Fibroblast of upper back skin (primary cell): ENCODE measurements at places on chromosomes 2 and 18.

DNA sequence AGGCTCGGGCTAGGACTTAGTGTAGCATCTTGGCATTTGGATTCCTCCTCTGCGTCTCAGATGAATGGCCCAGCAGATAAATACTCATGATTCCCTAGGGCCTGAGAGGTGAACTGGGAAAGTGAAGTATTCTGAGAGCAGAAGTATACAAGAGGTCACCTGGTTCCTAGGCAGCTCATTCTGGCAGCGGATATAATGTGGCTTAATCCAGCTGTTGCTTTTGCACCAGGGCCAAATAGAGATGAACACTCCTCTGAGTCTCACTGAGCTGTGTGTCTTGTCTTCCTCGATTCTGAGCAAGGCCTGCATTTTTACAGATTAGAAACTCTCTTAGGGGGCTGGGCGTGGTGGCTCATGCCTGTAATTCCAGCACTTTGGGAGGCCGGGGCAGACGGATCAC is 196.1 kb downstream of the SLC4A3 start:
- no peak for DNase-seq

DNA sequence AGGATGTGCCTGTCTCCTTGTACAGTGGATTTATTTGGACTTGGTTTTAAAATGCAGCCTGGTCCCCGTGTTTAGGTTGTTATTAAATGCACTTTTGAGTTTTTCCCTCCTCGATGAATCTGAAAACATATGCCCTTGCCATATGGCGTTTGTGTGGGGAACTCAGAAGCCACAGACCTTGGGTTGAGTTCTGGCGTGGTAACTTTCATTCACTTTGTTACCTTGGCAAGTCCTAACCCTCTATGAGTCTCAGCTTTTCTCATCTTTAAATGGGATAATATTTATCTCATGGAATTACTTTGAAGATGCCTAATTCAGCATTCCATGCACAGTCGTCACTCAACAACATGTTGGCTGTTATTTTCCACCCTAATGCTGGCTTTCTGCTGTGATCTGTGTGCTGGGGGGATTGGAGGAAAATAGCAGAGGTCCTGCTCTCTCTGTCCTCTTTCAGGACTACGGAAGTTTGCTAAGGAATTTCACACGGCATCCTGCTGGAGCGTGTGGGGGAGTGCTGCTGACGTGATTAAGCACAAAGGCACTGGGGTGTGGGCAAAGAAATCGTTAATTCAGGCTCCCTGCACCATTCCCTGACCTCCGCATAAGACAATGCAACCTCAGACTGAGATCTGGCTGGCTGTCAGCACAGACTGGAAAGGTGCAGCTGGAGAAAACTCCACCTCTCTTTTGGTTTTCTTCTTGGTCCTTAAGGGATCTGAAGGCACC is 61.7 kb downstream of the LDLRAD4 start:
- DNase-seq = peak; percentile 55

- no peak for DNase-seq
Measured at GRCh38 chr2:34423301-34423700, 824.2 kb upstream of the FAM98A start.

DNA sequence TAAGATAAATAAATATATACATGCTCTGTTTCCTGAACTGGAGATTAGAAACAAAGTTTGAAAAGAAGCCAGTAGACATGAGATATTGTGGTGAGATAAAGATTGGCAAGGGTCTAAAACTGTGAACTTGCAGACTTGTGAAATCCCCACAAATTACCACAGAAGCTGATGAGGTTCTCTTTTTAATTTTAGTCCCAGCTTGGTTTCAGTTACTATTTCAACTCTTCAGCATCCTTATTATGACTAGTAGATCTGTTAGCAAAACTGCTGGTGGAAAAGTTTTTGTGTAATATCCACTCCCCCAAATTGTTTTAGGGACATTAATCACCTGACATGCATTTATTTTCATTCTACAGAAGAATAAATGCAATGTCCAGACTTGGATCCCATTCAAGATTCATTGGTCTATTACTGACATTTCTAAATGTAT is 20.8 kb downstream of the RASGRP3 start:
- DNase-seq = peak; percentile 63

DNA sequence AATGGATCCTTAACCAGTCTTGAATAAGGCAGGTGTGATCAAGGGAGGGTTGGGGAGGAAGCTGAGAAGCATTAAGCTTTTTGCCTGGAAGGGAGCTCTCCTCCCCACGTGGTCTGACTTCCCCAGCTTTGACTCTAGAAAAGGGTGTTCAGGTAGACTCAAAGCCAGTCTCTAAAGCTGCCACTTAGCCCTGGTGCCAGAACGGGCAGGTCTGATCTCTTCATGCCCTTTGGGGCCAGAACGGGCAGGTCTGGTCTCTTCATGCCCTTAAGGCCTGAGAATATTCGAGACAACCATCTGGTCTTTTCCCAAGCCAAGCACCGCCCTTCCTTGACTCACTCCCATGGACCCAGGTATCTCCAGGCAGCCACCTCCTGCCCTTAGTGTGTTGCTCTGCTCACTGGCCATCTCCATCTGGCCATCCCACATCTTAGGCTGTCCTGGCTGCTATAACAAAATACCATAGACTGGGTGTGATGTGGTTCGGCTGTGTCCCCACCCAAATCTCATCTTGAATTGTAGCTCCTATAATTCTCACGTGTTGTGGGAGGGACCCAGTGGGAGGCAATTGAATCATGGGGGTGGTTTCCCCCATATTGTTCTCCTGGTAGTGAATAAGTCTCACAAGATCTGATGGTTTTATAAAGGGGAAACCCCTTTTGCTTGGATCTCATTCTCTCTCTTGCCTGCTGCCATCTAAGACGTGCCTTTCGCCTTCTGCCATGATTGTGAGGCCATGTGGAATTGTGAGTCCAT is 59.4 kb downstream of the SNORC start:
- no peak for DNase-seq

- peak; percentile 53 for DNase-seq
Measured at GRCh38 chr2:227411320-227411989, 23.7 kb upstream of the SCYGR1 start.

DNA sequence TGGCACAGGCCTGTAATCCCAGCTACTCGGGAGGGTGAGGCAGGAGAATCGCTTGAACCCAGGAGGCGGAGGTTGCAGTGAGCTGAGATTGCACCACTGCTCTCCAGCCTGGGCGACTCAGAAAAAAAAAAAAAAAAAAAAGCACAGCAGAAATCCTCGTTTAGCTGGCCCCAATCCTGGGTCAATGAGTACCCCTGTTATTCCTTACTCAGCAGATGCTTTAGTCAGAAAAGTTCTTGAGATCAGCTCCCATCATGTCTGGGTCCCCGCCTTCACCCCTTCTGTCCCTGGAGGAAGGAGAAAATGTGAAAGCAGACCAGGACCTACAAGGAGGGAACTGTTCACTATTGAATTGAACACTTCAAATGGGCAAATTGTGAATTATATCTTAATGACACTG is 16.4 kb upstream of the KCNG3 start:
- no peak for DNase-seq

DNA sequence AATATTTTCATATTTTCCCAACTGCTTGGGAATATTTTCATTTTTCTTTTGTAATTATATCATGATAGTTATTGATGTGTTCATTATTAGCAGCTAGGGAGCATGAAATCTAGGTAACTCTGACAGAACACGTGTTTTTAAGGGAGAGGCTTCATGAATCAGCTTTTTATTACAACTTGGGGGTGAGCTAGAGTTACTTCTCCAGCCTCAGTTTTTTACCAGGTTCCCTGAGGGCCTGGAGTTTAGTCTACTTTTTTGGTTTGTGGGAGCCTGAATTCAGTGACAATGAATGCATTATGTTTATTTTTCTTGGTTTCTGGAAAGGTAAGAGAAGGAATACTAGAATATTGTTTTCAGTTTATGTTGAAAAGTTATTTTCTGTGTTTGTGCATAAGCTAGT is 18.0 kb downstream of the NAB1 start:
- DNase-seq = no peak

- peak; percentile 65 for DNase-seq
Measured at GRCh38 chr2:12555012-12555645, 161.6 kb upstream of the TRIB2 start.

- no peak for DNase-seq
Measured at GRCh38 chr2:96931466-96931865, 54.9 kb downstream of the FAM178B start.

- DNase-seq = no peak
Measured at GRCh38 chr2:141529659-141530058, 601.2 kb downstream of the LRP1B start.

GRCh38 chr2:211724933-211725332 is 813.7 kb downstream of the ERBB4 start:
- DNase-seq = no peak

DNA sequence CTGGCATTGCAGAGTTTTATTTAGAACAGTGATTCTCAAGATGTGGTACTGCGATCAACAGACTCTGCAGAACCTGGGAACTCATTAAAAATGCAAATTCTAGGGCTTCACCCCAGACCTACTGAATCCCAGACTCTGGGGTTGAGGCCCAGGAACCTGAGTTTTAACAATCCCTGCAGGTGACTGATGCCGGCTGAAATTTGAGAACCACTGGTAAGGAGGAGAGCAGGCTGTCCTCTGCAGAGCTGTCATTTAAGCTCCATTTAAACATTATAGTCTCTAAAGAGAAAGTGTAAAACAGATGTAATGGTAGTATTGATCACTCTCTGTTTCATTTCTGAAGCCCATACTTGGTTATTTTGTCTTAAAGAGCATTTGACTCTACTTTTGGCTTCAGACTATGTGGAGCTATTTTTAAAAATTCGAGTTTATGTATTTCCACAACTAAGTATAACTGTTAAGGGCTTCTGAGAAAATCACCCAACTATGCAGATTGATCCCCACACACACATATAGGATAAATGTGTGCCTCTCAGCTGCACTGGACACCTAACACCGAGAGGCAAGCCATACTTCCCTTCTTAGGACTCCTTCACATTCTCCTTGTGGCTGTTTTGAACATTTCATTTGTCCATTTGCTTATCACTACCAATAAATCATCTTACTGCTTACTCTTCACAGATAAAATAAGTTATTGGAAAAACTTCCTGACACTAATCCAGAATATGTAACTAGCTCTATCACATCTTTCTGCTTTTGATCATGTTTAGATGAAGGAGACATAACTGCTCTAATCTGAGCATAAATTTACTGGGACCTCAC is 487.5 kb downstream of the DLGAP1 start:
- DNase-seq = no peak

GRCh38 chr2:188046437-188046836 is 245.2 kb upstream of the GULP1 start:
- DNase-seq = peak; percentile 73

GRCh38 chr2:162768656-162769055 is 69.9 kb downstream of the KCNH7 start:
- DNase-seq = no peak

- DNase-seq = no peak
Measured at GRCh38 chr2:28413152-28413898, 20.7 kb downstream of the FOSL2 start.

GRCh38 chr2:172084645-172085459 is 455 bp upstream of the DLX1 start:
- DNase-seq = peak; percentile 95

DNA sequence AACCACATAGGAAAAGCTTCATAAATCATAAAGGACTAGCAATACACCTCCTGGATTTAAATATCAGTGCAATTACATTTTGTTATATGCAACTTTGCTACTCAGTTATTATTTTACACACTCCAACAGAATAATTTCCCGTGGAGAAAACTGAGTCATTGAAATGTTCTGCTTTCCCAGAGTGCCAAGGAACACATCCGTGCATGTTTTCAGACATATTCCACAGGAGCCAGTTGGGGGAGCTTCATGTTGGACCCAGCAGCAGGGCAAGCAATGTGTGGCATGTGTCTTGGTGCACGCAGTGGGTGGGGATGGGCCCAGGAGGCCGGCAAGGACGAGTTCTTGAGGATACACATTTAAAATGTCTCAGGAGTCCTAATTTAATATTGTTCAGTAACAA is 14.4 kb upstream of the SMIM21 start:
- peak; percentile 71 for DNase-seq

DNA sequence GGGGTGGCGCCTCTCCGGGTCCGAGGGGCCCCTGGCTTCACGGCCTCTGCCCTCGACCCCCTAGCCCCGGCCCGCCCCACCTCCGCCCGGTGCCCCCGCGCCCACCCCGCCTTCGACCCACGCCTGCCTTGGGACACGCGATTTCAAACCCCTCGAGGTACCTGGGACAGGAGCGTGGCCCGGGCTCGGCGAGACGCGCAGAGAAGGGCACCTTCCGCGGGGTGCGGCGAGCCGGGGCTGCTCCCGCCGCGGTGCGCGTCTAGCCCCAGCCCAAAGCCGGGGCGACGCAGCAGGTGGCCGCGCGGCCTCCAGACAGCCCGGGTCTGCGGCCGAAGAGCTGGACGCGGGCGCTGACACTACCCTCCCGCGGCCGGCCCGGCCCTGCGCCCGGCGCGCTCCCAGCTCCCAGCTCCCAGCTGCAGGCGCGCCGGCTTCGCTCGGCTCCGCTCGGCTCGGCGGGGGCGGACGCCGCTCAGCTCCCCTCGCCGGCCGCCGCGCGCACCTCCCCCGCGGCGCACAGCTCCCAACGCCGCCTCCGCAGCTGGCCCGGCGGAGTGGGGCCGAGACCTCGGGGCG is at the start of gene CRACDL:
CRACDL (minus strand) TSS at position 449 of the 576 bp plus-strand sequence. CDS start 89,425 bp downstream, outside the sequence.
- no peak for DNase-seq

- DNase-seq = peak; percentile 98
Measured at GRCh38 chr2:174836377-174836994, 72.2 kb upstream of the CHRNA1 start.

DNA sequence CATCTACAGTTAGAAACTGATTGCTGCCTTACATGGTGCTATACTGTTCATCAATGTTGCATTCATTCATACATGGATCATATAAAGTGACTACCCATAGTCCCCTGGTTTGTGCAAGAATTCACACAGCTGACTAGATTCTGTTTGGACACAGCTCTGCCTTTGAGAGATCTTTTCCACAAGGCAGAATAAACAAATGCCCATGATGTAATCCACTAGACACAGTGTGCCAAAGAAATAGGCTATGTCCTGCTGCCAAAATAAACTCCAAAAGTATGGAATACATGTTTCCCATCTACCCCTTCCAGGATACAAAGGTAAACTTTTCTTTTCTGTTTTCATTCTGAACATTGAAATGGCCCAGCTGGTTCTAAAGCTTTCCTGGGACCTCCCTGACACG is 269.4 kb upstream of the CHAC2 start:
- DNase-seq = peak; percentile 59

- peak; percentile 95 for DNase-seq
Measured at GRCh38 chr2:124258140-124258880, 233.2 kb downstream of the CNTNAP5 start.

- no peak for DNase-seq
Measured at GRCh38 chr2:74474481-74474880, 2.0 kb upstream of the MRPL53 start.

DNA sequence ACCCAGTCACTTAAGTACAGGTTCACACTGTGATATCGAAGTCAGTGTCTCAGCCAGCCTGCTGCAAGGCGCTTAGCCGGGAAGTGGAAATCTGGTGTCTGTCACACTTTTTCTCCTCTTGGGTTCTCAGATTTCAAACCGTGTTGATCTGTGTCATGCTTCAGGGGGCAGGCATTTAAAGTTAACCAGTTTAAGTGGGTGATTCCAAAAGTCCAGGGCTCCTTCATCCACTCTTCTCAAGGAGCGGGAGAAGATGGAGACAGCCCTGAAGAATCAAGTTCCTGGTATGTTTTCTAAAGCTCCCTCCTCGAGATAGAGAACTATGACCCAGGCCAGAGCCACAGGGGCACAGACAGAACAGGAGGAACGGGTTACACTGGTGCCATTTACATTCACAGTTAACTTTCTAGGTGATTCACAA is 331.7 kb downstream of the GBX2 start:
- DNase-seq = no peak

- DNase-seq = no peak
Measured at GRCh38 chr2:105378276-105378840, 20.5 kb downstream of the FHL2 start.

- peak; percentile 76 for DNase-seq
Measured at GRCh38 chr2:202133200-202133908, 60.3 kb downstream of the KIAA2012 start.
